Bronchial smooth muscle cell (primary cell): ENCODE measurements at places on chromosomes 6 and 20. TPM values are rescaled to one million over a fixed set of nuclear protein-coding genes. Genes with fewer than 3 reads are reported as not detected.

The PAK5 gene
- total RNA-seq: not detected in 2 replicates

The FNDC1 gene
- 0.16 and 0.60 TPM in 2 replicates for total RNA-seq

The GPLD1 gene
- under 0.01 and 0.09 TPM in 2 replicates for total RNA-seq

The SNX3 gene
- 157 and 178 TPM in 2 replicates for total RNA-seq

The BPIFB1 gene
- total RNA-seq: not detected in 2 replicates

The PNPLA1 gene
- total RNA-seq: not detected in 2 replicates

The MAFB gene
- 0.32 and 1.1 TPM in 2 replicates for total RNA-seq

The OOEP gene
- not detected in 2 replicates for total RNA-seq

The PTPRA gene
- 22.5 and 24.9 TPM in 2 replicates for total RNA-seq

The GJA1 gene
- total RNA-seq: 91.7 and 120 TPM in 2 replicates

The COL9A1 gene
- total RNA-seq: not detected in 2 replicates

The KPNA5 gene
- 6.0 and 8.2 TPM in 2 replicates for total RNA-seq

The LPA gene
- not detected in 2 replicates for total RNA-seq

The ZBTB46 gene
- 23.6 and 54.7 TPM in 2 replicates for total RNA-seq

The GPX5 gene
- not detected in 2 replicates for total RNA-seq

The ALDH8A1 gene
- 0.09 and 0.79 TPM in 2 replicates for total RNA-seq

The BPIFB4 gene
- total RNA-seq: not detected in 2 replicates

The UBE2V1 gene
- total RNA-seq: 28.1 and 37.8 TPM in 2 replicates

The CRIP3 gene
- total RNA-seq: 0.77 TPM in 1 of 2 replicates, not detected in the other

The ANKRD66 gene
- not detected in 2 replicates for total RNA-seq

The ELOVL2 gene
- total RNA-seq: not detected in 2 replicates

The HTR1B gene
- not detected in 2 replicates for total RNA-seq

The ZSWIM3 gene
- 5.0 and 7.0 TPM in 2 replicates for total RNA-seq

The HNF4A gene
- total RNA-seq: not detected in 2 replicates

The DEFB121 gene
- total RNA-seq: not detected in 2 replicates

The MPIG6B gene
- not detected in 2 replicates for total RNA-seq

The HMGCLL1 gene
- total RNA-seq: 0.47 TPM in 1 of 2 replicates, not detected in the other

The MMP24 gene
- total RNA-seq: 0.09 and 0.47 TPM in 2 replicates

The SOX18 gene
- total RNA-seq: under 0.01 TPM in 1 of 2 replicates, not detected in the other

The TGM3 gene
- total RNA-seq: 0.09 TPM in 1 of 2 replicates, not detected in the other
